ENCODE measurements at places on chromosomes 6 and 20. TPM values are rescaled to one million over a fixed set of nuclear protein-coding genes. Genes with fewer than 3 reads are reported as not detected.
A peak's percentile ranks its signal among the peaks of the same experiment; 100 is the strongest.

CLPSL2 gene
- total RNA-seq: not detected

GRCh38 chr6:23081701-23082100 is 512.3 kb downstream of the HDGFL1 start:
- ATAC-seq: no peak

DNA sequence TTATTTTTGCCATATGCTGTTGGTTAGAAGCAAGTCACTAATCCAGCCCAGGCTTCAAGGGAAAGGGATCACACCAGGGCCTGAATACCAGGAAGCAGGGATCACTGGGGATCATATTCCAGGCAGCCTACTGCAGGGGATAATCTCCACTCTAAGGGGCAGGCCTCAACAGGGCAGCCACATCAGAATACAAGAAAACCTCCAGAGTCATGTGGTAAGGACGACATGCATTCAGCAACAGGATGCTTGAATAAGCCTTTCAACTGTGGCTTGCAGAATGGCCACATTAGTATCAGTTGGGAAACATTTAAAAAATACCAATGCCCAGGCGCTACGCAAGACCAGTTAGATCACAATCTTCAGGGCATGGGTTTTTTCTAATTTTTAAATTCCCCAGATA is 109.1 kb downstream of the LY86 start:
- ATAC-seq: no peak

- no peak for ATAC-seq
Measured at GRCh38 chr6:39151211-39151610, 36.2 kb upstream of the SAYSD1 start.

- ATAC-seq: no peak
Measured at GRCh38 chr20:46741924-46742668, 32.6 kb downstream of the SLC2A10 start.

DNA sequence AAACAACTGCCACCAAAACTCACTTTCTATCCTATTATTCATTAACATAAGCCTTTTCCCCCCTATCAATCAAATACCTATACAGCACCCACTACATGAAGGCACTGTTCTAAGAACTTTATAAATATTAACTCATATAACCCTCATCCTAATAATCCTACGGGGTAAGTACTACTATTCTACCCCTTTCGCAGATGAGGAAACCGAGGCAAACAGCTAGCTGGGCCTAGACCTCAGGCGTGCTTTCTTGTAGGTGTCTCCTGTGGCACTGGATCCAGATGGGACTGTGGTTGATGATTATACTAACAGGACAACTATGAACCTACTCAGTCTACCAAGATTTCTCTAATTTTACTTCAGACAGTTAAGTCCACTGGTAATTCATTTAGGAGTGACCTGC is 131.6 kb downstream of the ZMYND8 start:
- ATAC-seq: no peak

DNA sequence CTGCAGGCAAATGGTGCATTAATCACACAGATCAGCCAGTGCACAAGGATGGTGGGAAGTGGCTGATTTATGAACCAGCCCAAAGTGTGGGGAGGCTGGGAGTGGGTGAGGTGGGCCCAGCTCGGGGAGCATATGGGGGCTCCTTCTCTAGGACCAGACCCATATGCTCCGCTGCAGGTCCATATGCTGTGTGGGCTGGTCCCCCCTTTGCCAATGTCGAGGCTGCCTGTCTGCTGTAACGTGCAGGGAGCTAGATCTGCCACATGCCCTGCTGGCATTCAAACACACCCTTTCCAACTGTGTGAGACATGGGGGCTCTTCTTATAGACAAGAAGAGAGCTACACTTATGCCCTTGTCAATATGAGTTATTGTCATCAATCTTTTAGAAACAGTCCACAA is 566.3 kb downstream of the DHX35 start:
- ATAC-seq: no peak

- no peak for ATAC-seq
Measured at GRCh38 chr6:104486035-104486434, 373.7 kb downstream of the HACE1 start.

METTL24 gene
- not detected for total RNA-seq

- peak; percentile 99 for ATAC-seq
Measured at GRCh38 chr6:7468382-7469081, 72.9 kb upstream of the DSP start.

GUCA1A gene
- 0.63 TPM for total RNA-seq

DNA sequence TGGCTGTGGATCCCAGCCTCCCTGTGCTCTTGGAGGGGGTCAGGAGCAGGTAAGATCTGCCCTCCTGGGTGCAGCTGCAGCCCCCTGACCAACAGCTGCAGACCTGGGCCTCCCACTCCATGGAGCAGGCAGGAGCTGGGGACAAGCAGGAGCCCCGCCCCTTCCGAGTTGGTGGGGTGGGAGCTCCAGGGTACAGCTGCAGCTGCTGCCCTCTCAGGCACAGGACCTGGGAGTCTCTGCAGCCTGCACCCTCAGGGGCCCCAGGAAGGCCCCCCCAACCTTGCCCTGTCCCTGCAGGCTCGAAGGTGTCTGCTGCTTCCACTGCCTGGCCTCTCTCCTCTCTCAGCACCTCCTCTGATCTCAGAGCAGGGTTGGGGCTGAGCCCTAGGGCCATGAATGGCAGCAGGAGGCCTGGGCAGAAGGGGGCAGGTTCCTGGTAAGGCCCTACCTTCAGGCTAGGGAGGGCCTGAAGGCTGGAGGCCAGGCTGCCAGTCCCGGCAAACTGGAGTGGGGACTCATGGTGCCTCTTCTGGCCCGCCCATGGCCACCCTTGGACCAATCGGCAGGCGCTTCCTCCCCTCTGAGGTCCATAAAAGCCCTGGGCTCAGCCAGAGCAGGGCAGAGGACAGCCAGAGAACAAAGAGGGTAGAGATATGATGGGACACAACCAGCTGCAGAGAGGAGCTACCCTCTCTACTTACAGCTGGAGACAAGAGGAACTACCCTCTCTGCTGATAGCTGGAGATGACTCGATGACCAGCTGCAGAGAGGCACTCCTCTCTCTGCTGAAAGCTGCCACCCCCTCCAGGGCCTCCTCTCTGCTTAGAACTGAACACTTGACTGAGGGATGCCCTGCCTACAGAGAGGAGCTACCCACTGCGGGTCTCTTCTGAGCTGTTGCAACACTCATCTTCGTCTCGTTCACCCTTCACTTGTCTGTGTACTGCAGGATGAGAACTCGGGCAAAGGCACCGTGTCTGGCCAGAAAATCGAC is 7.8 kb upstream of the PACSIN1 start:
- ATAC-seq: peak; percentile 70

DNA sequence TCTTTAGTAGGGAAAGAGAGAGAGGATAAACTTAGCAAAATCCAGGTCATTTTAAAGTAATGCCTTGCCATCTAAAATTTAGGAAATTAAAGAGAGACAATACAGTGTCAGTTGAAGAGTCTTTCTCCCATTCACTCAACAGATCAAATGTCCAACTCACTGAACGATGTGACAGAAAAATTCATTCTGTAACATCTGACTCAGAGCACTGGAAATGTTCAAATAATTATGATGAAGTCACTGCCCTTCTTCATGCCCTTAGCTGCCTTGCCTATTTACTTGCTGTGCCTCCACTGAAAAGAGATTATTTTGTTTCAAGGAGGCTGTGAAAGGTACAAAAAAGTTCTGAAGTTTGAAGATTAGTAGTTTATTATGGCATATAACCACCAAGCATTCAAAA is 434.8 kb downstream of the ADGRB3 start:
- no peak for ATAC-seq

- no peak for ATAC-seq
Measured at GRCh38 chr20:8212286-8212685, 80.2 kb downstream of the PLCB1 start.

GRCh38 chr6:101150226-101150625 is 243.3 kb upstream of the GRIK2 start:
- no peak for ATAC-seq

DNA sequence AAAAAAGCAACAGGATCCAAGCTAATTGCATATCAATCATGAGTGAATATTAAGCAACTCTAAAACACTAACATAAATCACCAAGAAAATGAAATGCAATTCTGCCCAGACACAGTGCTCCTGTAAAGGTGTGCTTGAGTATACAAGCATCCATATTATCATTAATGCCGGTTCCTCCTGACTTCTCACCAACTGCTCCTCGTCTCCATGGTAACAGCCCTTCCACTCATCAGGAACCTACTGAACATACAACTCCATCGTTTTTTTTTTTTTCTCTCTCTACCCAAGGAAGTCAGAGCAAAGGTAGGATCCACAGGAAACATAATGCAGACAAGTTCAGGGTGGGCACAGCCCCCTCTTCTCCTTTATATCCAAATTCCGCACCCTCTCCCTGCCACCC is 12.4 kb downstream of the GABBR1 start:
- ATAC-seq: no peak

COL20A1 gene
- 0.87 TPM for total RNA-seq

- ATAC-seq: no peak
Measured at GRCh38 chr6:25132934-25133333, 146.2 kb upstream of the CARMIL1 start.

DNA sequence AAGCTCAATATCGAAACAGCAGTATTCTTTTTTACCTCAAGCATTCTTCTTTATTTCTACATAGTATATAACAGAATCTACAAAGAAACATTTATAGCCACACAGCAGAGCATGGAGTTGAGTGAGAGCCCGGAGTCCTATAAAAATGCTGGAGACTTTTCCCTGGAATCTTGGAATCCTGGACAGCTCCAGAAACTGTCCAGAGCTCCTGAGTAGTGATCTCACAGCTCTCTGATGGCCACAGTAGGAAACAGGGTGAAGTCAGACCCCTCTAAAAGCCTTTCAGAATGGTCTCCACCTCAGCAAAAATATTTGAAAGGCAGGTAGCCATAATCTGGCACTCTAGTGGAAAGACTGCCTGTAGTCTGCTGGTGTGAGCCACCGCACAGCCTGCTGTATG is 149.3 kb upstream of the STXBP5 start:
- ATAC-seq: no peak

GRCh38 chr20:21183722-21184121 is 57.8 kb downstream of the KIZ start:
- ATAC-seq: no peak

DNA sequence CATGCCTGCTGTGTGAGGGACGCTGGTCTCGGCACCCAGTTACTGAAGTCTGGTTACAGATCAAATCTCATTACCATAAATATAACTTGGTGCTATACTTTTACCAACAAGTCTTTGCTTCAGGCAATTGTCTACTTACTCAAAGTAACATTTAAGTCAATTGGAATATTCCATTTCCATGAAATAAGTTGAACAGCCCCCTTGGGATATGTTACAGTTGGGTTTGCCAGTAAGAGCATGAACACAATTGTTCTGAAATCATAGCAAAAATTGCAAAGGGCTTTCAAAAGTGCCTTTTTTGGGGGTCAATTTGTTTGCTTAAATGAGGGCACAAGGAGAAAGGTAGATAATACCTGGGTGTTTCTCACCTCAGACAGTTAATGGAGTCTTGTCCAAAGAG is 170.9 kb upstream of the EXOC2 start:
- no peak for ATAC-seq

GRCh38 chr20:37956107-37956585 is 53.2 kb downstream of the VSTM2L start:
- ATAC-seq: peak; percentile 95

DNA sequence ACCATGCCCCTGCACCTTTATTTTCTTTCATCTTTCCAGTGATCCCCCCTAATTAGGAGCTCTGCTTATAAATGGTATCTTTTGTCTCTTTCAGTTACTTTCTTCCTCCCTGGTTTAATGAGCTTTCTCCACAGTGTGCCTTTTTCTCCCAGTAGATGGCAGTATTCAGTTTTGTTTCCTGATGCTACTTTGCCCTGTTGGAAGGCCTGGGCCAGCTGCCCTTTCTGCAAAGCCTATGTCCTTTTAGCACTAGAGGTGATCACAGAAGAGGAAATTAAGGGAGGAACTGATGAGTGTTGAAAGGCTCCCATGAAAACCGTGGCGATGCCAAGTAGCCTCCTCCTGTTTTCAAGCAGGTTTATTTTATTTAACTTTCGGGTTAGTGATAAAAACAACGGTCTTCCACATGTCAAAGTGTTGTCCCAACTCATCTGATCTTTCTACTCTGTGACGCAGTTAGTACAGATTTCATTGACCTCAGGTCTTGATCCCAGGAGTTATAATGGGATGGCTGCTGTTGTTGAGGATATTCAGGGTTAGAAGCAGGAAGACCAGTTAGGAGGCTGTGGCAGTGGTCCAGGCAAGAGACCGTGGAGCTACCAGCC is 184.2 kb upstream of the BMP2 start:
- ATAC-seq: peak; percentile 59

- peak; percentile 92 for ATAC-seq
Measured at GRCh38 chr20:35600993-35601973, 14.3 kb upstream of the SPAG4 start.

- ATAC-seq: peak; percentile 23
Measured at GRCh38 chr6:30060606-30061091, 416 bp upstream of the POLR1H start.

GRCh38 chr6:132780770-132781371 is 17.6 kb downstream of the SLC18B1 start:
- no peak for ATAC-seq

DNA sequence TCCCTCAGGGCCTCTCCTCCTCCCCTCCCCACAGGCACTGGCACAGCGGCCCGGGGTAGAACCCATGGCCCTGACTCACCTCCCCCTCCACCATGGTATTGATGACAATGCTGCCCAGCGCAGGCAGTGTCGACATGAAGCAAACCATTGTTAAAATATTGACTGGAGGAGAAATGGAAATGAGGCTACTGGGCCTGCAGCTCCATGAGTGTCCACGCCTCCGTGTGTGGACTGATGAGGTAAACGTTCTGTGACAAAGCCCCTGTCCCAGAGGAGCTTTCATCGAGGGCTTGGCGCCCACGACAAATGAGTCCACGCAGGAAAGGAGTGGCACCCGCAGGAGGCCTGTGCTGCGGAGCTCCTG is 402.7 kb downstream of the TAF4 start:
- peak; percentile 77 for ATAC-seq

GRCh38 chr20:46357030-46357514 is 48.8 kb upstream of the CDH22 start:
- peak; percentile 40 for ATAC-seq

ECT2L gene
- 0.50 TPM for total RNA-seq

PERP gene
- 2.4 TPM for total RNA-seq

GRCh38 chr6:137353346-137353745 is 134.2 kb upstream of the IFNGR1 start:
- ATAC-seq: no peak

- ATAC-seq: no peak
Measured at GRCh38 chr6:331622-332521, 39.6 kb downstream of the DUSP22 start.

GRCh38 chr6:107490566-107491137 is 735 bp downstream of the SOBP start:
- ATAC-seq: no peak

CYP21A2 gene
- total RNA-seq: 0.49 TPM

DNA sequence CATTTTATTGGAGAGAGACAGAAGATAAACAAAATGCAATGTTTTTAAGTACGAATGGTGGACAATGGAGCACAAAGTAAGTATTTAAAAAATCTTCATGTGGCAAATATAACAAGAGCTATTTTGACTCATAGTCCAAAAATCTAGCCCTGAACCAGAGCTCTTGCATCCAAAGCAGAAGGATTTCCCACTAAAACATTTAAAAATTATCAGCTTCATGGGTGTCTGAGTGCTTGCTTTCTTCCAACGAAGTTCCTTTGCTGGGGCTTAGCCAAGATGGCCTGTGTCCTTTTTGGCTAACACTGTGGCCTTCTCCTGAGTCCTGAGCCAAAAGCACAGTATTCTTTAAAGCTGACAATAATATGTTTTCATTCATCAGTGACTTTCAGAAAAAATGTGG is 161.7 kb downstream of the RIMS1 start:
- no peak for ATAC-seq
